ENCODE measurements at places on chromosomes 6 and 20.

DNA sequence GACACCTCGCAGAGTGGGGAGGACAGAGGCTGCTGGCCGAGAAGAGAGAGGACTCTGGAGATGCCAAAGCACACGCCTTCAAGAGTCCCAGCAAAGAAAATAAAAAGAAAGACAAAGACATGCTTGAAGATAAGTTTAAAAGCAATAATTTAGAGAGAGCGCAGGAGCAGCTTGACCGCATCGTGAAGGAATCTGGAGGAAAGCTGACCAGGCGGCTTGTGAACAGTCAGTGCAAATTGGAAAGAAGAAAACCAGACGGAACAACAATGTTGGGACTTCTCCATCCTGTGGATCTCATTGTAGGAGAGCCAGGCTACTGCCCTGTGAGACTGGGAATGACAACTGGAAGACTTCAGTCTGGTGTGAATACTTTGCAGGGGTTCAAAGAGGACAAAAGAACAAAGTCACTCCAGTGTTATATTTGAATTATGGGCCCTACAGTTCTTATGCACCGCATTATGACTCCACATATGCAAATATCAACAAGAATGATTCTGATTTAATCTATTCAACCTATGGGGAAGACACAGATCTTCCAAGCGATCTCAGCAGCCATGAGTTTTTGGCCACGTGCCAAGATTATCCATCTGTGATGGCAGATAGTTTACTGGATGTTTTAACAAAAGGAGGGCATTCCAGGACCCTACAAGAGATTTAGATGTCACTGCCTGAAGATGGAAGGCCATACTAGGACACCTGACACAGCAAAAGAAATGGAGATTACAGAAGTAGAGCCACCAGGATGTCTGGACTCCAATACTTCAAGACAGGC is 52.2 kb downstream of the REV3L start:
- DNase-seq = no peak

DNA sequence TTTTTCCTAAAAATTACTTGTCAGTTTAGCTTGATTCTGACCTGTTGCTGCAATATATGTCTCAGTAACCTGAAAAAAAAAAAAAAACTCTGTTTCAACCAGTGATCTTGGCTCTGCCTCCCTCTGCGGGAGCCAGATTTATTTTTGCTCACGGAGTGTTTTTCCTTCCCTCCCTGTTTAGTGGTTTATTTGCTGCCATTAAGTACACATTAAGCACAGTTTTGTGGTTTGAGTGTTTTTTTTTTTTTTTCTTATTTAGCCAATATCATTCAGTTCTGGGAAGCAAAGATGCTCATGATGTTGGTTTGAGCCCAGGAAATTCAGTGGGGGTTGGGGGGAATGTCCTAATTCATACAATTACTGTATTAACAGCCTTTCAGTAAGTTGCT is 110.1 kb upstream of the GPR6 start:
- DNase-seq = no peak

- no peak for DNase-seq
Measured at GRCh38 chr20:38640521-38640920, 38.9 kb downstream of the ARHGAP40 start.

DNA sequence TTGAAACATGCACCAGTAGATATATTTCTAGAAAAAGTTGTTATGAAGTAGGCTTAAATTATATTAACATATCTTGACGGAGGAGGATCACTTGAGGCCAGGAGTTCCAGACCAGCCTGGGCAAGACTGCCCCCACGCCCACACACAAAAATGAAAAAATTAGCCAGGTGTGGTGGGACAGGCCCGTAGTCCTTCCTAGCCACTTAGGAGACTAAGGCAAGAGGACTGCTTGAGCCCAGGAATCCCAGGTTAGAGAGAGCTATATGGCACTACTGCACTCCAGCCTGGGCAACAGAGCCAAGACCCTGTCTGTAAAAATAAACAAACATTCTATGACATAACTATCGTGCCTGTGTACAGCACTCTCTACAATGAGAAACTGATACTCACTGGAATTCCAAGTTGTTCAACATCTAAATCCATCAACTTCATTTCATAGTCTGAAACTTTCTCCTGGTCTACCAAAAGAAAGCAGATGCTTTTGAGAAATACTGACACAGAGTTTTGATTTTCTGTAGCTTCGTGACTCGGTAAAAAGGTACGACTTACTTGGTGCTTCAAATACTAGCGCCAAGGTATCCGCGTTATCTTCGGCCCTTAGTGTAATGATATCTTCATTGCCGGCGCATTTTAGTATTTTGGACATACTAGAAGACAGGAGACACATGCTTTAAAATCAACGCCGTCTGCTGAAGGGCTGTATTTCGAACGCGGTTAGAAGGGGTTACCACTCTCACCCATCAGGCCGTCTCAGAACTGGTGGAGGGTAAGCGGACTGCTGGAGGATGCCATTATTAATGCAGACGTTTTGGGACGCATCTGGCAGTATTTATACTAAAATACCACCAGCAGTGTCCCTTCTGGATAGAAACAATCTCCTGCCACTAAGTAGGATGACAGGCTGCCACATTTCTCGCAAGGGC is 1.3 kb downstream of the PCNA start:
- peak; percentile 3 for DNase-seq

Data from bronchial epithelial cell (primary cell).